ENCODE measurements at places on chromosomes 5 and 9.

DNA sequence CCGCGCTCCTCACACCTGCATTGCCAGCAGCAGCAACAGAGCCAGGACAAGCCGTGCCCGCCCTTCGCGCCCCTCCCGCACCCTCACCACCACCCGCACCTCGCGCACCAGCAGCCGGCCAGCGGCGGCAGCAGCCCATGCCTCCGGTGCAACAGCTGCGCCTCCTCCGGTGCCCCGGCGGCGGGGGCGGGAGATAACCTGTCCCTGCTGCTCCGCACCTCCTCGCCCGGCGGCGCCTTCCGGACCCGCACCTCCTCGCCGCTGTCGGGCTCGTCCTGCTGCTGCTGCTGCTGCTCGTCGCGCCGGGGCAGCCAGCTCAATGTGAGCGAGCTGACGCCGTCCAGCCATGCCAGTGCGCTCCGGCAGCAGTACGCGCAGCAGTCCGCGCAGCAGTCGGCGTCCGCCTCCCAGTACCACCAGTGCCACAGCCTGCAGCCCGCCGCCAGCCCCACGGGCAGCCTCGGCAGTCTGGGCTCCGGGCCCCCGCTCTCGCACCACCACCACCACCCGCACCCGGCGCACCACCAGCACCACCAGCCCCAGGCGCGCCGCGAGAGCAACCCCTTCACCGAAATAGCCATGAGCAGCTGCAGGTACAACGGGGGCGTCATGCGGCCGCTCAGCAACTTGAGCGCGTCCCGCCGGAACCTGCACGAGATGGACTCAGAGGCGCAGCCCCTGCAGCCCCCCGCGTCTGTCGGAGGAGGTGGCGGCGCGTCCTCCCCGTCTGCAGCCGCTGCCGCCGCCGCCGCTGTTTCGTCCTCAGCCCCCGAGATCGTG is 517 bp downstream of the KCNN2 start:
- DNase-seq, result no peak

- no peak for DNase-seq
Observed at GRCh38 chr5:73339711-73340110, 108.9 kb downstream of the FOXD1 start.

- DNase-seq, result no peak
Observed at GRCh38 chr5:166845044-166845443, 1446.4 kb upstream of the WWC1 start.

DNA sequence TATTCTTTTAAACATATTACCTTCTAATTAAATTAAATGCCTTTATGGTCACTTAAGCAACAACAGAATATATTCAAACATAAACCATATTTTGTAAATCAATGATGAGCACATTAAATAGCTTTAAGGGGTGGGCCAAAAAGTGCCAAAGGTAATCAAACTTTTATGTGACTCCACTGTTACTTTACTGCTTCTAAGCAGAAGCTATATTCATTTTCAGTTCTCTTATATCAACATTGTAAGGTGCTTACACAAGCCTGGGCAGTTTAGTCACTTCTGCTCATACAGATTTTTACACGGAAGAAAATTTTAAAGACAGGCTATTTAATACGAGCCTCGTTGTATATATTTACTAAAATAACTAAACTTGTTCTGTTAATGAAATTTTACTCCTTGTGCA is 29.9 kb downstream of the RFX3 start:
- no peak for DNase-seq

DNA sequence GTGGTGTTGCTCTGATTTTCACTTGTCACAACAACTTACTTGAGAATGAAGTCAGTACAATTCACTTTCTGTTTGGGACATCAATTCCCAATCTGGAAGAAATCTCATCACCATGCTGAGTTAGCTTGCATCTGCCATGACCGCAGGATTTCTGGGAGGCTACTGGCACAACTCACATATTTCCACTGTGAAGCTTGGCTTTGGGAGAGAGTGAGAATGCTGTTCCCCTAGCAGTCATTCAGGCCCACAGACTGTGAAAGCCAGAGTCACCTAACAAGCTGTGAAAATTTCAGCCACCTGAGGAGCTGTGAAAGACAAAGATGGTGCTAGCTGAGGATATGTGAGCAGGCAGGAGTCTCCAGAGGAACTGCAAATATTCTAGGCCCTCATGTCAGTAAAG is 365.2 kb upstream of the TUSC1 start:
- DNase-seq, result no peak

GRCh38 chr5:154986151-154986550 is 27.4 kb upstream of the KIF4B start:
- no peak for DNase-seq

- no peak for DNase-seq
Observed at GRCh38 chr5:176732306-176732705, 78.1 kb upstream of the UNC5A start.

DNA sequence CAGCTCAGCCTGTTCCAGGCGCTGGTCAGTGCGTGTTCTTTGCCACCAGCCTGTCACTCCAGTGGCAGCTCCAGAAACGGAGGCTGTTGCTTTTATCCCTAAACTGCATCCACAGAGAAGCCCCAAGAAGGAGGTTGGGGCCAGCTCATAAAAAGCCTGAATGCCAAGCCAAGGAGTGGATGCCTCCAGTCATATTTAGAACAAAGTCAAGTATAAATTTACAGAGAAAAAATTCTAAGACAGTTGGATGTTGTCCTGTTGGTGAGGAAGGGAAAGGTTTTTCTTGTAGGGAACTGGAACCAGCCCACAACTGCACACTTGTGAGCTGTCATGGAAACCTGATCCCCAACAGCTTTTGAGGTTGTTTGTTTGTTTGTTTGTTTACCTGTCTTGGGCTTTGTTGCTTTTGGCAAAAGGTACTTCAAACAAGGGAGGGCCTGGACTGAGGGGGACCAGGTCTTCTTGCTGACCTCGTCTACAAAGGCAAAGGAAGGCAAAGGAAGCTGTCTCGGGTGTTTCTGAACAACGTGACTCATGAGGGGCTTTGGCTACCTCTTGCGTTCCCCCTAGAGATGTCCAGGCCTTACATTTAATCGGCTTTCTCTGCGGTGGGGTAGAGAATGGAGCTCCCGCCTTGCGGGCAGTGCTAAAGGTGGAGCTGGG is 36.7 kb downstream of the OLFML2A start:
- no peak for DNase-seq

GRCh38 chr5:79590396-79590999 is 21.7 kb upstream of the TENT2 start:
- DNase-seq, result no peak

All from PC-9 (cell line).